Stimulated activated CD8-positive, alpha-beta memory T cell treated with anti-CD3 and anti-CD28 coated beads, Interleukin-7, amount 100 ng/mL, for 24 hours (primary cell): ENCODE measurements at places on chromosomes 3 and 15.

GRCh38 chr15:50751394-50751793 is 14.1 kb downstream of the SPPL2A start:
- DNase-seq = no peak

DNA sequence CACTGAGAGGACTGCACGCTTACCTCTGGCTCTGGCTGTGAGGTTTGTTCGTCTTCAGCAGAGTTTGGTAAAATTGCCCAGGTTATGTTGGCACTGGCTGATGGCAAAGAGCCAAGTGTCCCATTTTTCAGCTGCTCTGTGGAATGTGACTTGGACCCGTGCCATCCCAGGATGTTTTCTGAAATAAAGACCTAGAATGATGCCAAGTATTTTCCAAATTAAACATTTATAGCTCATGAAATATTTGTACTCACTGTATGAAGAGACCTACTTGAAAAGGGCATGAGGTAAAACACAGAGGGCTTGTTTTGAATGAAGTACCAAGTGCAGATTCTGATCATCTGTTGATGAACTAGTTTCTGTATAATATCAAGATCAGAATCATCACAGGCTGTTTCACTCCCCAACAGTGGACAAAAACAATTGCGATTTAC is 200.5 kb downstream of the STT3B start:
- no peak for DNase-seq

GRCh38 chr3:13513051-13513912 is 33.2 kb downstream of the HDAC11 start:
- no peak for DNase-seq

DNA sequence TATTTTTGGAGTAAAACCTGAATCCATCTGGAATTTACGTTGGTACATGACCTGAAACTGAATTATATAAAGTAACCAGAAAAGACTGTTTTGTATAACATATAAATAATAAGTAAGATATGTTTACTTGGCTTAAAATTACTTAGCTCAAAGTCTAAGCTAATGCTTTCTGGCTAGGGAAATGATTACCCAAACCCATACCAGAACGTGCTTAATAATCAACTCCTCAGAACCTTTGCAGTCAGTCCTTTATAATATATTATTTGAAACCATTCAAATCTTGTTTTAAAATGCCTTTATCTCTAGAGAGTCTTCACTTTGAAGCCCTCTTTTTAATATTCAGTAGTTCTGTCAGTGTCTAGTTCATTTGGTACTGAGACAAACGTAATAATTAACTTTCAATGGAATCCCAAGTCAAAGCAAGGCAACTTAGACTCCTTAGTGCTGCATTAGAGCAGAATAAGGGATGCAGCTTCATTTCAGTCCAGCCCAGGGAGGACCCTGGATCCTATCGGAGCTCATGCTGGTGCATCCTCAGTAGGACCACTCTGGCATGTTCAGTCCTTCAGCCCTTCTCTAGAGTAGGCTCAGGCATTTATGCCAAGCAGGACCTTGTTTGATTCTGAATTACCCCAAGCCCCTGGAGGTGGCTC is 81.6 kb downstream of the MME start:
- no peak for DNase-seq

DNA sequence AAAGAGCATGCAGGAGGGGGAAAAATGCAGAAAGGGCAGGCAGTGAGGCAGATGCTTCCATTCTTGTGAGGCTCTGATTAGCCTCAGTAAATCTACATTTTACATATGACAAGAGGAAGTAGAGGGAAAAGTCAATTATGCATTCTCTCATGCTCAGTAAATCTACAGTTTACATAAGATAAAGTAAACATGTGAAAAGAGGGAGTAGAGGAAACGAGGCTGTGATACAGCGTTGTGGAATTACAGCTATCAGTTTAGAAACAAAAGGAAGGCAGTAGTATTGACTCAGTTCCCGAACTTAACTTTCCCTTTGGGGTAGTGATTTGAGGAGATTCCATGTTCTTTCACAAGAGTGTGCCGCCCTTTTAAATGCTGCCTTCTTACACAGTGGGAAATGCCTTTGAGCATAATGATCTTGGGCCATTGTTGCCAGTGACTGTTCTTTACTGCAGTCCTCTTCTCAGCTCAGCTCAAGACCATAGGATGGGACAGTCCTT is 39.3 kb downstream of the OSTN start:
- no peak for DNase-seq

DNA sequence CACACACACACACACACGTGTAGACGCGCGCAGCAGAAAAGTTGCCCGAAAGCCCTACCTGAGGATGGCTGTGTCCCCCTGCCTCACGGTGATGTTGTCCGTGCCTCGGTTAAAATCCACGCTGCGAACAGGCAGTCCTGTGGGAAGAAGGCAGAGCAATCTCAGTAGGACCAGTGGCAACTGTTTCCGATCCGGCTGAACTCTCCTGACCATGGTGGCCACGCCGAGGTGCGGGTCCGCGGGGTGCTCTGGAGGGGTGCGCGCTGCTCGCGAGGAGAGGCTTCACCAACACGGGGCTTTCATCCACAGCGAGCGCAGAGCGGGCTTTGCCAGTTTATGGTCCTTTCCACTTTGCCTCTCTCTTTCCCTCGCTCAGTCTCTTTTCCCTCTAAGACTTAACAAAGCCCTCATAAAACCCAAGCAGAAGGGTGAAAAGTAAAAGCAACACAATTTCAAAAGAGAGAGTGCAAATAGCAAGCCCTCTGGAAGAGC is 422 bp downstream of the LSAMP start:
- DNase-seq = no peak

- no peak for DNase-seq
Measured at GRCh38 chr15:81372575-81372974, 1.4 kb downstream of the TMC3 start.

DNA sequence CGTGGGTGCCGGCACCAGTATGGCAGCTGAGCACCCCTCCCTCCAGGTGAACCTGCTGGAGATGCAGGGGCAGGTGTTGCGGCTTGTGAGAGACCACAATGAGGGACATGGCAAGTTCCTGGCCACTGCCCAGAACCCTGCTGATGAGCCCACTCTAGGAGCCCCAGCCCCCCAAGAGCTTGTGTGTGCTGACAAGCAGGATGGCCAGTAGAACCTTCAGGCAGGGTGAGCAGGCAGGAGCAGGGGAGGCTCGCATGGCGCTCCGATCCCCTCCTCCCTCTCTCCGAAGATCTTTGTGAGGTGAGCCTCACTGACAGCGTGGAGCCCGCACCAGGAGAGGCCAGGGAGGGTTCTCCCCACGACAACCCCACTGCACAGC is 29.8 kb downstream of the NGRN start:
- no peak for DNase-seq

DNA sequence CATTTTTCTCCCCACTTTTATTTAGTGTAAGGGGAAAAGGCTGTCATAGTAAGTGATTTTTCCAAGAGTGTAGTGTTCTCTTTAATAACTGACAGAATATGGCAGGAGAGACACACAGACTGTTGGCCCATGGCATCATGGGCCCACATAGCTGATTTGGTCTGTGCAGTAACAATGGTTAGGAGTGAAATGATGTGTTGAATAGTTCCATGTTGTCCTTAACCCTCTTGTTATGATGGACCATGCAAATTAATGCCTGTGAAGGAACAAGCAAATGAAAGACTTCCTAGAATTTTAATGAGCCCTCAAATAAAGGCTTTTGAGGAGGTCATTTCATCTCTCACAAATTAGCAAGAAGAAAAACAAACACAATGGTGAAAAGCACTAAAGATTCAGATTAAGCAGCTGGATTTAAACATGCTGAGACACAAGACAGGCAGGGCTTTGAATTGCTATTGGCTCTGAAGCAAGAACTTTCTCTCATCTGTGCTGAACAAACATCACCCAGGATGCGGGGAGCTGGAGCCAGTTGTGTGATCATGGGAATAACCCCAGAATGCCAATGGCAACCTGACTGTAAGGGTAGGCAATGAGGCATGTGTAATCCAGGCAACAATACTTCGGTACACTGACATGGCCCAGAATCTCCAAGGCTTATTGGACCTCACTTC is 136.7 kb upstream of the VEPH1 start:
- no peak for DNase-seq

- DNase-seq = no peak
Measured at GRCh38 chr3:33718595-33718907, 497 bp upstream of the CLASP2 start.

DNA sequence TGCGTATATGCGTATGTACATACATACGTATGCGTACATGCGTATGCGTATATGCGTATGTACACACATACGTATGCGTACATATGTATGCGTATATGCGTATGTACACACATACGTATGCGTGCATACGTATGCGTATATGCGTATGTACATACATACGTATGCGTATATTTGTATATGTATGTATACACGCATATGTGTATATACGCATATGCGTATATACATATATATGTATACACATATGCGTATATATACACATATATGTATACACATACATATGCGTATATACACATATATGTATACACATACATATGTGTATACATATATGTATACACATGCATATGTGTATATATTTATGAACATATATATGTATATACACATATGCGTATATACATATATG is 12.1 kb downstream of the MCTP2 start:
- DNase-seq = no peak

DNA sequence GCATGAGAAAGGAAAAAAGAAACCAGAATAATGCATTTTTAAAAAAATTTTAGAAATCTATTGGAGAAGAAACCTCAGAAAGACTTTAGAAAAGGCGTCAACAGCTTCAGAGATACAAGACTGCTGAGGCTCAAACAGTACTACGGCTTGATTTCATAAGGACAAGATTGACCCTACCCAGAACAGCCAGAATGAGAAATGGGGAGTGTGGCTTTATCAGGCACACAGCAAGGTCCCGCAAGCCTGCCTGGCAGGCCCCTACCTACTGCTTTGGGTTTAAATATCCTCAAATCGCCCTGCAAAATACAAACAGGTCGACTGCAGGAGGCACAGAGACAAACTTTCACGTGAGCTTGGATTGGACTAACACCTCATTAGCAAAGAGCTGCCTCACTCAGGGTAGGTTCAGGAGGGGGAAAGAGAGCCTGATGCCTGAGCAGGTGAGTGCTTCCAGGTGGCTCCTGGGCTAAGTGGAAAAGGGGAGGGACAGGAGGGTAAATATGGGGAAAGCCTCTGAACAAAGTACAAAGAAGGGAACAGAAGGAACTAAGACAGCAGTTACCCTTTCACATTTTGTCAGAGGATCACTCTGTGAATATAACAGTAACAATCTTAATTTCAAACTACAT is 87.5 kb downstream of the RORA start:
- DNase-seq = no peak

- no peak for DNase-seq
Measured at GRCh38 chr3:29332195-29332637, 51.3 kb downstream of the RBMS3 start.

- no peak for DNase-seq
Measured at GRCh38 chr3:13829311-13829710, 50.6 kb downstream of the WNT7A start.

- DNase-seq = no peak
Measured at GRCh38 chr15:65789759-65790425, 2.2 kb downstream of the DENND4A start.

DNA sequence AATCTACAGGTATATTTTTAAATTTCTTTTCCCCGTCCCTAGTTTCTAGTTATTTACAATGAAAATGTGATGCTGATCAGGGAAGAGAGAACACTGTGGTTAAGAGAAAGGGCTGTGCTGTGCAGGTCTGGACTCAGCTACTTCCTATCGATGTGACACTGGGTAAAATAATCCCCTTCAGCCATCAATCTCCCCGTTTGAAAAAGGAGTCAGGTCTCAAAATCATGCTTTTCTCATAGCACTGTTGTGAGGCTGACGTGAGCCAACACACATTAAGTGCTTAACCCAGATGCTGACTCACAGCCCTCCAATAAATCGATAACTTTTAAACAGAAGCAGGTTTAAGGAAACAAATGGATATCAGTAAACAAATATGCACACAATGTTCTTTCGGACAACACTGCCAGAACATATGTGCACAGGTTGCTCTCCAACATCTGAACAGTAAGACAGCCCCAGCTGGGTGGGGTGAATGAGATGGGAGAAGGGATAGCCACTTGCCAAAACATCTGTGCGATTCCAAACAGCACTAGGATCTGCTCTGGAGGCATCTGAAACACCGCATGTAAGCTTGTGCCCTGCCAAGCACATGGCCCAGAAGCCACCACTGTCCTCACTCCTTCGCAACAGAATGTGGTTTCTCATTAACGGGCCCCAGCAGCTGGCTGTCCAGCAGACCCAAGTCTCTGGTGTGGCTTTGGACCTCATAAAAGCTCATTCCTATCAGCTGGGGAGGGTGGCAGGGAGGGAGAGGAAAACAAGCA is 143.2 kb upstream of the PRICKLE2 start:
- no peak for DNase-seq

- no peak for DNase-seq
Measured at GRCh38 chr15:93029836-93030429, 59.1 kb downstream of the RGMA start.

DNA sequence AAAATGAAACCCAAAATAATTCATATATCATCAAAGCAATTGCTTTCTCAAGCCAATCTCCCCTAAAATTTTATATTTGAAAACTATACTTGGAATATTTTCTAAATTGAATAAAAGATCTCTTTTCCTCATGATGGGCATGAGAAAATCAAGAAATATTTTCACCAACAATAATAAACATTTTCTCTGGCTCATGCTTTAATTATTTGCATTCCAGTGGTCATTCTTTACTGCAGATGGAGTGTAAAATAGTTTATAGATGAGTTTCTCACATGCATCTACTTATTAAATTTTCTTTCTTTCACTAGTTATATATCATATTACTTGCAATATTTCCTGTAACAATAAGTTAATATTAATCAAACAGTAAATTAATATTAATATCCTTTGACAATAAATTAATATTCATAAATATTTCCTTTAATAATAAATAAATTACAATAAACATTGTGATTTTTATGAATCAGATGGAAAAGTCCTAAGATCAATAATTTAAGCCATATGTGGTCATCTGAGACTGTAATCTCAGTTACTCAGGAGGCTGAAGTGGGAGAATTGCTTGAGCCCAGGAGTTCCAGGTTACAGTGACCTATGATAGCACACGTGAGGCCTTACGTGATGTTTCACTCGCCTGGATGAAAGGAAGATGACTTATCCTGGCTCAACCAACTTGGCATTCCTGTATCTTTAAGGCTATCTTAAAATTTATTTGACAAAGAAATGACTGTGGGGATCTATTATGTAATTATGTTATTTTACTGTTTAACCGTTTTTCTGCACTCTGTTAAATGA is 958.8 kb downstream of the ZPLD1 start:
- no peak for DNase-seq

- no peak for DNase-seq
Measured at GRCh38 chr3:7195934-7196333, 335.0 kb downstream of the GRM7 start.

DNA sequence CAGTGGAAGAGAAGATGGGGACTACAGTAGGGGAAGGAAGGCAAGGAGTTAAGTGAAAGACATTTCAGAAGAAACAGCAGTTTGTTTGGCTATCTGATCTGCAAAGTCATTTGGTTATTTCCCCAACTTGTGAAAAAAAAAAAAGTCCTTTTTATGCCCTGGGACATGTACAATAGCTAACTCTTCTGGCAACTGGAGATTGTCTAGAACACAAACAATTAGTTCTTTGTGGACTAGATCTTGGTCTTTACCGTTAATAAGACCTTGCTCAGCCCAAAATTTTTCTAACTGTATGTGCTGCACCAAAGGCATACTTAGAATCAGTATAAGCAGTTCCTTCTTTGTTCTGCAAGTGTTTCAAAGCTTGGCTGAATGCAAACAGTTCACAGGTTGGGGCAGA is 103.5 kb upstream of the NECTIN3 start:
- no peak for DNase-seq
